Osteoblast (primary cell): ENCODE measurements at places on chromosomes 4 and X. TPM values are rescaled to one million over a fixed set of nuclear protein-coding genes. Genes with fewer than 3 reads are reported as not detected.

DNA sequence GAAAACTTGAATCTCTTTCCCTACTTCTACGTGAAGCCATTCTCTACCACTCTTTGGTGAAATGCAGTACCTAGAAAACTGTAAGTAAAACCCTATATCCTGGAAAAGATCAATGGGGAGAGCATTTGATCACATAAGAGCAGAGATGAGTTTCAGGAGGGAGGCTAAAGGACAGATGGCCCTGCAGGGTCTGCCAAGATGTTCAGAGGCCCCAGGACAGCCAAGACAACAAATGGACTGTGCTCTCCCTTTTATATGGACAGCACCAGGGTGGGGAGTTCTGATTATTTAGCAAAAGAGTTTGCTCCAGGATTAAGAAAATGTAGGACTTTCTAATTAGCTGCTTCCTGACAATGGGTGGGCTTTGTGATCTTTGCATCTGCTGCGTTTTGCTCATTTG lies 101.7 kb downstream of the DCK start:
- DNase-seq: no peak

GRCh38 chr4:184893801-184894571 lies 68.2 kb upstream of the ACSL1 start:
- DNase-seq: no peak

- DNase-seq: peak; percentile 35
These were observed 51.3 kb upstream of the NFKB1 start for GRCh38 chr4:102449751-102450352.

DNA sequence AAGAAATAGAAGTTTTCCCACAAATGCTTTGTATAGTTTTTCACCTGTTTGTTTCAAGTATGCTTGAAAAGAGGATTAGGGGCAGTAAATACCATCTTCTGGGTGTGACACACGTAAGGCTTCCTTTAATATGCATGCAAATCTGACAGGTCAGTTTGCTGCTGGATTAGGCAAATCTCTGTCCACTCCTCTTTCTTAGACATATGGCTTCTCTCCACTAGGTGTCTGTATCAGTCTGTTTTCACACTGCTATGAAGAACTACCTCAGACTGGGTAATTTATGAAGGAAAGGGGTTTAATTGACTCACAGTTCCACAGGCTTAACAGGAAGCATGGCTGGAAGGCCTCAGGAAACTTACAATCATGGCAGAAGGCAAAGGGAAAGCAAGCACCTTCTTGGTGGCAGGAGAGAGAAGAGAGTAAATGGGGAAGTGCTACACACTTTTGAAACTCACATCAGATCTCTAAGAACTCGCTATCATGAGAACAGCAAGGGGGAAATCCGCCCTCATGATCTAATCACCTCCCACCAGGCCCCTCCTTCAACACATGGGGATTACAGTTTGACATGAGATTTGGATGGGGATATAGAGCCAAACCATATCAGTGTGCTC lies 66.9 kb downstream of the TAB3 start:
- DNase-seq: no peak

DNA sequence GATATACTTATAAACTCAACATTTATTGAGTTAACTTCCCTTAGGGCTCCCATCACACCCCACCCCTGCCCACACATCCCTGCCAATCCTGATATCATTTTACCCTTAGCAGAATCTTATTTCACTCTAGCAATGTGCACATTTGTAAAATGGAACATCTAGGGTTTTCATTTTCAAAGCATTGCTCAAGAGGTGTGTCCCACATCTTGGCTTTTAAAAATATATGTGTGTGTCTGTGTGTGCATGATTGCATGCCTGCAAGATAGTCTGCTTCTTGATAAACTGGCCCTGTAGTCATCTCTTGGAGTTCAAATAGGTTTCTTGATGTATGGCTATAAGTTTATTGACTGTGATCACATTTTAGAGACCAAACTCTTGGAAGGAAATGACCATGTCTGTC lies 26.4 kb upstream of the EGF start:
- no peak for DNase-seq

DNA sequence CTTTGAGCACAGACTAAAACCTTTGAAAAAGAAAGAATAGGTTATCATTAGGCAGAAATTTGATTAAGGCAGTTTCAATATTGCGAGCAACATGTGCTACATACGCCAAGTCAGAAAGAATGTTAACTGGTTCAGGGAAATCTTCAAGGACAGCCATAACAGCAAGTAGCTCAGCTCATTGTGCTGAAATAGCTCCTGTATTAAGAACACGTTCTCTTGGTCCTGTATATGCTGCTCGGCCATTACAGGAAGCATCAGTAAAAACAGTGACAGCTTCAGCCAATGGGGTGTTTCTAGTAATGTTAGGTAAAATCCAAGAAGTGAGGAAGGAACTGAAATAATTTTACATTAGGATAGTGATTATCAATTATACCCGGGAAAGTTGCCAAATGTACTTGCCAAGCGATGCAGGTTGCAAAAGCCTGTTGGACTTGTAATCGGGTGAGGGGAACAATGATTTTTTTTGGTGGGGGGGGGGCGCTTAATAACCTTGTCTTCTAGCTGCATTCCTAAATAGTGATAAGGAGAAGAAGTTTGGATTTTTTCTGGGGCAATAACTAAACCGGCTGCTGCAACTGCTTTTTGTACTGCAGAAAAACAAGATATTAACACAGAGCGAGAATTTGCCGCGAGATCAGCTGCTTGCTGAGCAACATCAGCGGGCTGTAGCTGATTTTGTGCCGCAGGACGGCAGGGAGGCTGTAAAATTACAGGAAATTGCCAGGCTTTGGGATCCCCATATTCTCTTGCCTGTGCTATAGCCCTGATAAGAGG lies 49.4 kb upstream of the RASSF6 start:
- no peak for DNase-seq

DNA sequence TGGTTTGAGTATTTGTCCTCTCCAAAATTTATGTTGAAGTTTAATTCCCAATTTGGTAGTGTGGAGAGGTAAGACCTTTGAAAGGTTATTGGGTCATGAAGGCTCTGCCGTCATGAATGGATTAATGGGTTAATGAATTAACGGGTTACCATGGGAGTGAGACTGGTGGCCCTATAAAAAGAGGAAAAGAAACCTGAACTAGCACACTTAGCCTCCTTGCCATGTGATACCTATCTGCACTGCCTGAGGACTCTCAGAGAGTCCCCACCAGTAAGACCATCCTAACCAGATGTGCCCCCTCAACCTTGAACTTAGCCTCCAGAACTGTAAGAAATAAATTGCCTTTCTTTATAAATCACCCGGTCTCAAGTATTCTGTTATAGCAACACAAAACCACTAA lies 39.3 kb downstream of the PAGE1 start:
- no peak for DNase-seq

TGIF2LX gene
- not detected in 2 replicates for total RNA-seq

GRCh38 chrX:135114392-135114791 lies 5.9 kb downstream of the ETDB start:
- DNase-seq: no peak

DNA sequence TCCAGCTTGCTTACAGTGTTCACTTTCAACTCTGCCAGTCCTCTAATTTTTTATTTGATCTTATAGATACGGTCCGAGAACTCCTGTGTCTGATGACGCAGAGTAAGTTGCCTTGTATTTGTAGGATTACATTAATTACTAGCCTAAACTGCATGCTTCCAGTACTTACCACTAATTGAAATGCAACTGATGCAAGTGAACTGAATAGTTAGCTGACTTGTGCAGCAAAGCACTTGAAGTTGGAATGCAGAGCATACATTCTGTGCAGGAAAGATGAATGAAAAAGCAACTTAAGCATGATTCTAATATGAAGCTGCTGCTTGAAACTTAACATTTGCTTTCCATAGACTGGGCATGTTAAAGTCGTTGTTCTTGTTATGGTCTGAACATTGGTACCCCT lies 100.9 kb downstream of the LIMCH1 start:
- DNase-seq: no peak

DNA sequence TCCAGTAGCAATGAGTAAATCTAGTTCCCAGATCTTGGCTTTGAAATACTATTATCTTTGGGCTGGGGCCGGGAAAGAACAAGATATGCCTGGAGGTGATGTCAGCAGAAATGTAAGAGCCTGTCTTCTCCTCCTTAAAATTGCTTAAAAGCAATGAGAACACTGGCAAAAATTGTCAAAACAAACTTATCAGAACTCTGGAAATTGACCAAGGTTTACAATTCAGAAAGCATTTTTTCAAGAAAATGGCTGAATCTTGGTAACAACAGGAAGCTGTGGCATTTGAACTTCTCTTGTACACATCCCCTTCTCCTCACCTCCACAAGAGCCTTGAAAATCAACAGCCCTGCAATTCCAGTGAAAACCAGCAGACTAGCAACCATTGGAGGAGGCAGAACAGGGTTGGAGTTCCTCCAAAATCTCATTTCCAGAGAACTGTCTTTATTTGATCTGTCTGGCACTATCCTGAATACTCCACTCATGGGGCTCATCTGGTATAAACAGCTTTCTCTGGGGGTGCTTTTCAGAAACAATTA lies 13.5 kb downstream of the TIMP1 start:
- no peak for DNase-seq

BTC gene
- 0.29 and 0.36 TPM in 2 replicates for total RNA-seq

FRAS1 gene
- total RNA-seq: 5.1 and 7.4 TPM in 2 replicates

DNA sequence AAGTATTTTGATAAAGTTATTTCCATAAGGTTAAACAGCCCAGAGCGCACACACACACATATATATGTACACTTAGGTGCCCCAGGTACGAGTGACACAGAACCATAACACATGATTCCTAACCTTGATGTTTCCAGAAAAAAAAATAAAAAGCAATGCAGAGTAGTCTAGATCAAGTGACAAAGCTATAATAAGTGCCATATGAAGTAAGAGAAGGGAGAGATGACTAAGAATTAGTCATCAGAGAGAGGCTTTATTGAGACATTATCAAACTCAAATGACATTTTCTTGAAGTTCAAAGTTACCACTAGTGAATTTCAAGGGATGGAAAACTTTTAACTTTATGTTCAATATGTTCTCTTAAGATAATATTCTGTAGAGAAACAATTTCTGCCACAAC lies 215.0 kb downstream of the HTR2C start:
- no peak for DNase-seq

- DNase-seq: no peak
These were observed 202.4 kb upstream of the ZIC3 start for GRCh38 chrX:137363559-137363958.

DNA sequence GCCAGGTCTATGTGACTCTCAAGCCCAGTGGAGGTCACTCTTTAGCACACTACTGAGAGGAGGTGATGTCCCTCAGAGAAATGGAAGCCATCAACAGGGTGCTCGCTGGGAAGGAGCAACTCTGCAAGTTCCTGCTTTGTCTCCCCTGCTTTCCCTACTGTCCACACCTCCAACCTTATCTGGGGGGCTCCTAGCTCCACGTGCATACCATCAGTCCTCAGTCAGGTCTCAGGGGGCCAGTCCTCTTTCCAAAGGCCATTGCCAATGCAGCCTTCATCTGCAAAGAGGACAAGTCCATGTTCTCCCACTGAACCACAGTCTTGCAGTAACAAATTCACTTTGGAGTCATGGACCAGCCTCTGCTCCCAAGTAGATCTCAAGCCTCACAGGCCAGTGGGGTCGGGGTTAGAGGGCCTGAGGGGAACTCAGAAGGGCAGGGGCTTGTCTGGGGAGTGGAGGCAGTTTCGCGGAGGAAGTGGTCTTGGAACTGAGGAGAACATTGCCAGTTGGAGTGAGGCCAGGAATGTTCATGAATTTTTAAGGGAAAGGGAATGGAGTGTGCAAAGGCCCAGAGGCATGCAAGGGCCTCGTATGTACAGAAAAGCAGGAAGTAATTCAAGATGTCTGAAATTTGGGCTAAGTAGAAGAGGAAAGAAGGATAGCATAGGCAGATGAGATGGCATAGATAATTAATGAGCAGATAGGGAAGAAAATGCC lies 8.9 kb downstream of the RTL5 start:
- DNase-seq: no peak

GALNTL6 gene
- under 0.01 TPM in 1 of 2 replicates, not detected in the other for total RNA-seq

DDIT4L gene
- total RNA-seq: 2.2 and 5.0 TPM in 2 replicates

NSG1 gene
- total RNA-seq: not detected in 2 replicates

DNA sequence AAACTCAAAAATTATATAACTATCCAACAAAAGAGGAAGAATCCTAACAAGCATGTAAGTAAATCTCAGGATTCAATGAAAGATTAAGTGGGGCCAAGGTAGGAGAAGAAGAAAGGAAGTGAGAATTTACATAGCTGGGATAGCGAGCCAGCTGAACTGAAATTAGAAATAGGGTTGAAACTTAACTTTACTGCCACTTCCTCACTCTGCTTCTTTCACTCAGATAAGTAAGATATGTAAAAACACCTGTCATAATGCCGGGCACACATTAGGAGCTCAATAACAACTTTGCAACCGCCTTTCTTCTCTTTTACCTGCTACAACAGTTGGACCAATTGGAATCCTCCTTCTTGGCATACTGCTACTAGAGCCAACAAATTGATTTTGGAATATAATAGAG lies 129.4 kb downstream of the CNKSR2 start:
- DNase-seq: no peak

DNA sequence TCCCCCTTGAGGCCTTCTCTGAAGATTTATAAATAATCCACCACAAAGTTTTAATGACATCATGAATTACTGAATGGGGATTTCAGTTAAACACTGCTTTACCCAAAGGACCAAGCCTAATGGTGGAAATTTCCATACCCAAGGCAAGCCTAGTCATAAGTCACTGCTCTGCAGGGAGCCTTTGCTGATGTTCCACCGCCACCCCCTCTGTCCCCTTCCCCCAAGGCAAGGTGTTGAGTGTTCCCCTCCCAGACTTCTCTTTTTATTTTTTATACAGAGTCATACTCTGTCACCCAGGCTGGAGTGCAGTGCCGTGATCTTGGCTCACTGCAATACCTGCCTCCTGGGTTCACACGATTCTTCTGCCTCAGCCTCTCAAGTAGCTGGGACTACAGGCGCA lies 76.4 kb upstream of the FUNDC1 start:
- no peak for DNase-seq

- DNase-seq: no peak
These were observed 502.1 kb upstream of the NR3C2 start for GRCh38 chr4:148944136-148944838.

GRCh38 chr4:68375667-68376559 lies 26.0 kb upstream of the YTHDC1 start:
- DNase-seq: peak; percentile 84

- no peak for DNase-seq
These were observed 327.3 kb upstream of the ATOH1 start for GRCh38 chr4:93501244-93501643.

SPACA5 gene
- total RNA-seq: not detected in 2 replicates

DNA sequence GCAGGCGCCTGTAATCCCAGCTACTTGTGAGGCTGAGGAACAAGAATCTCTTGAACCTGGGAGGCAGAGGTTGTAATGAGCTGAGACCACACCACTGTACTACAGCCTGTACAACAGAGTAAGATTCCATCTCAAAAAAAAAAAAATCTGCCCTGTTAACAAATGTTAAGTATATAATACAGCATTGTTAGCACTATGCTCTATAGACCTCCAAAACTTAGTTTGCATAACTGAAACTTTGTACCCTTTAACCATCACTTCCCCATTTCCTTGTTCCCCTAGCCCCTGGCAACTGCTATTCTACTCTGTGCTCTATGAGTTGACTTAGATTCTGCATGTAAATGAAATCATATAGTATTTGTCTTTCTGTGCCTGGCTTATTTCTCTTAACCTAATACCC lies 76.7 kb downstream of the TAB3 start:
- DNase-seq: no peak

HSD17B11 gene
- 46.9 and 49.6 TPM in 2 replicates for total RNA-seq

- DNase-seq: no peak
These were observed 75.3 kb upstream of the TRPC3 start for GRCh38 chr4:122027203-122027602.
